SJSA1 (cell line): ENCODE measurements at places on chromosomes 12 and 14. TPM values are rescaled to one million over a fixed set of nuclear protein-coding genes. Genes with fewer than 3 reads are reported as not detected.
A peak's percentile ranks its signal among the peaks of the same experiment; 100 is the strongest.

IFNG-AS1 gene
- not detected in 2 replicates for total RNA-seq

GRCh38 chr12:63935361-63935760 is 90.9 kb downstream of the SRGAP1 start:
- no peak for DNase-seq

- DNase-seq = no peak
Measured at GRCh38 chr14:93054006-93054405, 61.7 kb downstream of the ITPK1 start.

- DNase-seq = peak; percentile 82
Measured at GRCh38 chr12:48199774-48200221, 3.3 kb downstream of the OR10AD1 start.

LMNTD1 gene
- 1.0 and 1.9 TPM in 2 replicates for total RNA-seq

MMP19 gene
- total RNA-seq = 9.8 and 14.5 TPM in 2 replicates

ETV6 gene
- 5.9 and 8.0 TPM in 2 replicates for total RNA-seq

- DNase-seq = no peak
Measured at GRCh38 chr14:61589691-61590581, 105.4 kb upstream of the HIF1A start.

PTCSC3 gene
- not detected in 2 replicates for total RNA-seq

GRCh38 chr12:132238884-132239283 is 90.5 kb downstream of the GALNT9 start:
- no peak for DNase-seq

DNA sequence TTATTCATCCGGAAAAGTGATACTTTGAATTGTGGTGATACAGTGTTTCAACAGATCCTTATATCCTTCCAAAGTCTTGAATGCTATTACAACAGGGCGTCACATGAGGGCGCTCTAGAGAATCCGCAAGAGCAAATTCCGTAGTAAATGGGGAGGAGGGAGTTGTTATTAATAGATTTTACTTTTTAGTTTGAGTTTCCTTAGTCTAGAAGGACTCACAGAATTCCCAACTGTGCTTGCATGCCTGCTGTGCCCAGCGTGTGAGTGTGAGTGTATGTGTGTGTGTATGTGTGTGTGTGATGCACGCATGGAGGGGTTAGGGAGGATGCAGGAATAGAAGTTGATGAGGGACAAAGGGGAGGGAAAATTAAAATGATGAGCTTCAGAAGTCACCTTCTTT is 375.3 kb downstream of the C12orf75 start:
- peak; percentile 52 for DNase-seq

GPD1 gene
- total RNA-seq = not detected in 2 replicates

DNA sequence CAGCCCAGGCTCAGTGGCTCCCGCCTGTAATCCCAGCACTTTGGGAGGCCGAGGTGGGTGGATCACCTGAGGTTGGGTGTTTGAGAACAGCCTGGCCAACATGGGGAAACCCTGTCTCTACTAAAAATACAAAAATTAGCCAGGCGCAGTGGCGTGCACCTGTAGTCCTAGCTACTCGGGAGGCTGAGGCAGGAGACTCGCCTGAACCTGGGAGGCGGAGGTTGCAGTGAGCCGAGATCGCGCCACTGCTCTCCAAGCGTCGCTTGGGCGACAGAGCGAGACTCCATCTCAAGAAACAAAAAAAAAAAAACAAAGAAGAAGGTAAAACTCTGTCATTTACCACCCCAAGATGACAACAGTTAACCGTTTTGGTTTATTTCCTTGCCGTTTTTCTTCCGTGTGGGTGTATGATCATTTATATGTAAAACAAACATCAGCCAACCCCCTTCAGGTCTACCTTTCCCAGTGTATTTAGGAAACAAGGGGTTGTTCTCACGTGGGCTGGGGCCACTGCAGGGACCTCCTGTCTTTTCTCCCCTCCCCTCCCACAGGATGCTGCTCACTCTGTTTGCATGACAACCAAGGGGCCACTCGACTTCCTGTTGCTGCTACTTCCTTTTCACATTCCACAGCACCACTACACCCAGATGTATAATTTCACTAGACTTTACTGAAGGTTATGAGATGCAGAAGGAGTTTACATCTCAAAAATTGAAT is 13.6 kb downstream of the TTC9 start:
- DNase-seq = no peak

- DNase-seq = no peak
Measured at GRCh38 chr14:36625436-36625835, 36.2 kb upstream of the PAX9 start.

DNA sequence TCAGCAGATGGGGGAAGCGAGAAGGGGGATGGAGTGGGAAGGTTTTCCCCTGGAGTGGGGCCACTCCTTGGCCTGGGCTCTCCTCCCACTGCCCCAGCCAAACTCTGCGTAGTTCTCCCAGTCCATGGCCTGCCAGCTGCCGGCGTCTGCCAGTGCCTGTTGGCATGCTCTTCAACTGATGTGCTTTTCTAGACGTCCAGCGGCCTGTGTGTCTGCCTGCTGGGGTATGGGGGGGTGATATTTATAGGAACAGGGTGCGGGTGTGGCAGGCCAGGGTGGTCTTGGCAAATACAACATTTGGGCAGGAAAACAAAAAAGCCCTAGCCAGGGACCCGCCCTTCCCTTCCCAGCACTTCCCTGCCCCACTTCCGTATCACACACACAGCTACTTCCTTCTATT is 786.3 kb upstream of the NOVA1 start:
- no peak for DNase-seq

CEP170B gene
- 5.9 and 9.3 TPM in 2 replicates for total RNA-seq

DNA sequence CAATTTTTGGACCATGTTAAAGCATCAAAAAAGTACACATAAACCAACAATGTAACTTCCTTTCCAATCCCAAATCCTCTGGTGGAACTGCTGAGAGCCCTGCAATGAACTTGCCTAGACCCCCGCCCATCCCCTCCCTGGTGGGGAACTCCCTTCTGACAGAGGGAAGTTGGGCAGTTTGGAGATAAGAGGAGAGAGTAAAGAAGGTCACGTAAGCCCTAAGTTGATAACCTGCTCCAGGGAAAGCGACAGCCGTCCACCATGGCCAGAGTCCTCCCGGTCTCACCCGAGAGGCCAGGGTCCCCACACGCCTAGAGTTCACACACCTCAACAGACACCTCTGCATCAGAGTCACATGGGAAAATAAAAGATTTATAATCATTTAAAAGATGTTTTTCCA is 138.7 kb downstream of the EGLN3 start:
- no peak for DNase-seq

- no peak for DNase-seq
Measured at GRCh38 chr14:77139540-77140358, 1.8 kb downstream of the ZDHHC22 start.

- no peak for DNase-seq
Measured at GRCh38 chr12:110007881-110008280, 8.7 kb downstream of the ANKRD13A start.

GRCh38 chr14:71863766-71864165 is 68.5 kb upstream of the RGS6 start:
- no peak for DNase-seq

VDR gene
- total RNA-seq = 1.4 and 2.5 TPM in 2 replicates

- no peak for DNase-seq
Measured at GRCh38 chr14:89661392-89661791, 244.4 kb upstream of the FOXN3 start.

DNA sequence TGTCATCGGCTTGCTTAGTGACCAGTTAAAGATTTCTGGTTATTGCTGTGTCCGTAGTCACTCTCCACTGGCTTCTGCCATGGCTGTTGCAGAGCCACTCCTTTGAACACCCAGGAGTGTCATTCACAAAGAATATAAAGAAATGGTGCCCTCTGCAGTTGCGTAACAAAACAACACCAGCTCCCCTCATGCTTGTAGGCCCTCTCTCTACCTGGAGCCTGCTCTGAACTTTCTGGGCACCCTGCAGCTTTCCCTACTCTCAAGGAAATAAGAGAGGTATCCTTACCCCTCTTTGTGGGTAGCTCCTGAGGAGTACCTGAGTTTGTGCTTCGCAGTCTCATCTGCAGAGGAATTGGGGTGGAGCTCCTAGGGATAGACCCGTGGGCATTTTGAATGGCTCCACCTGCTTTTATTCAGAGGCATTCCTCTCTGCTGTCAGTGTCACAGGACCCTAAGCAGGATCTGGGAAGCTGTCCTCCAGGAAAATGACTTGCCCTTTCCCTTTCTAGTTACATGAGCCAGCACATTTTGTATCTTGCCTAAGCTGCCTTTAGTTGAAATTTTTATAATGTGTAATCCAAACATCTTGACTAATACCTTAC is 97.2 kb upstream of the TMEM260 start:
- DNase-seq = no peak

GRCh38 chr12:111642681-111643426 is 42.9 kb downstream of the BRAP start:
- no peak for DNase-seq

DNA sequence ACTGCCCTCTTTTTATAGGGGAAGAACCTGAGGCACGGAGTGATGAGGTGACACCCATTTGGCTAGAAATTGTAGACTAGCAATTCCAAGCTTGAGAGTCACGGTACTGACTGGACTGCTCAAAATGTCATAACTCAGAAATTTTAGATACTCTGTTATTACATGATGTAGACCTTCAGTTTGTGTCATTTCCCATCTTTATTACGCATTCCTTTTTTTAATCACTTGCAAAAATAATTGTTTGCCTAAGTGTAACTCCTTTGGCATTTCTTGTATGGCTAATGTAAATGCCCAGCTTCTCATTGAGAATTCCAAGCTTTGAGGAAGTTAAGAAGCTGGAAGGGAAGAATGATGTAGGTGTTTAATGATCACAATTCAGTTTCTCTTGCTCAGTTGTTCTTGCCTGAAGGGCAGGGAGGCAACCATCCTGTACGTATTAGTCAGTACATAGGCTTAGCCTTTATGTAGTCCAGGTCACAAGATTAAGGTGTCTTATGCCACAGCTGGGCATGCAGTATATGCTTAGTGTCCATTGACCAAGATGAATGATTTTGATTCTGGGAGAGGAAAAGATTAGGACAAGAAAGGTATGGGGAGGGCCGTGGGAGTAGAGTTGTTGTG is 68.2 kb upstream of the EVL start:
- no peak for DNase-seq

DNA sequence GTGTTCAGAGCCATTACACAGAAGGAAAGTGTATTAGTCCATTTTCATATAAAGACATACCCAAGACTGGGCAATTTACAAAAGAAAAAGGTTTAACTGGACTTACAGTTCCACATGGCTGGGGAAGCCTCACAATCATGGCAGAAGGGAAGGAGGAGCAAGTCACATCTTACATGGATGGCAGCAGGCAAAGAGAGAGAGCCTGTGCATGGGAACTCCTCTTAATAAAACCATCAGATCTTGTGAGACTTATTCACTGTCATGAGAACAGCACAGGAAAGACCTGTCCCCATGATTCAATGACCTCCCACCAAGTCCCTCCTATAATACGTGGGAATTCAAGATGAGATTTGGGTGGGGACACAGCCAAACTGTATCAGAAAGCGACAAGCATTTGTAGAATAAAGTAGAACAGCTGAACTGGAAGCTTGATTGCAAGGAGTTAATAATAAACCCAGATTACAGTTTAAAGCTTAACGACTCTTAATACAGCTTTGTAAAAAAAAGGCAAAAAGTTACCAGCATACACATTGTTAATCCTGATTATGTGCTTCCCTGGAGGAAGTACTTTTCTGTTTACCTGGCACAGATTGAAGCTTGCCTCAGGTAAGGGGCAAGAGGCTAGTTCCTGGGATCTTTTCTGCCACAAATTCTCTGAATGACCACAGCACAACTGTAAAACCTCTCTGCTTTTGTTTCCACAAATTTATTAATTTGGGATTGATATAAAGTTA is 18.1 kb upstream of the STON2 start:
- DNase-seq = no peak

DNA sequence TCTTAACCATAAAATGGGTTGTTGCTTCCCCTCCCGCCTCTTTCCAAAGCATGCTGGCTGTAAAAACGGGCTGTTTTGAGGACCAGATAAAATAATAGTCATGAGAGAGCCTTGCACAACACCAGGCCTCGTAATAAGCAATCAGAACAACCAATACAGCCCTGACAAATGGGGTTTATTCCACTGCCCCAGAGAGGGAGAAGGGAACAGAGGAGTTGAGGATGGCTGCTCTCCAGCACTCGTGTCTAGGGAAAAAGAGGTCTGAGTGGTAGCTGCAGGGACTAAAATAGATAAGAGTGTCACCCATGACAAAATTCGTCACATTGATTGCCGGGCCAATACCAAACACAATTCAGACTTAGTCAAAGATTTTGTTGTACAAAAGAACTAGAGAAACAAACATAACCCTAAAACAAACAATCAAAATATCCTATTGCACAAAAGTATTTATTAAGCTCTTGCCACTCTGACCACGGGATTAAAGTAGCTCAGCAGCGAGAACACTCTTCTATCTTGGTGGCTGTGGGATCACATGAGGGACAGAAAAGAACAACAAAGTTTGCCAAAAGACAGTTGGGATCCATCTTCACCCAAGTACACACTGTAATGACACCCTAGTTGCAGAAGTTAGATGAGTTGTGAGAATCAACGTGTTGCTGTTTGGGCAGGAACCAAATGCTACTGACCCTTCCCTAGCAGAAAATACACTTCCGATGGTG is 188.0 kb downstream of the FOXN3 start:
- DNase-seq = no peak

- no peak for DNase-seq
Measured at GRCh38 chr14:93543766-93544165, 113.0 kb downstream of the UNC79 start.

TC2N gene
- total RNA-seq = 0.05 TPM in 1 of 2 replicates, not detected in the other

DNA sequence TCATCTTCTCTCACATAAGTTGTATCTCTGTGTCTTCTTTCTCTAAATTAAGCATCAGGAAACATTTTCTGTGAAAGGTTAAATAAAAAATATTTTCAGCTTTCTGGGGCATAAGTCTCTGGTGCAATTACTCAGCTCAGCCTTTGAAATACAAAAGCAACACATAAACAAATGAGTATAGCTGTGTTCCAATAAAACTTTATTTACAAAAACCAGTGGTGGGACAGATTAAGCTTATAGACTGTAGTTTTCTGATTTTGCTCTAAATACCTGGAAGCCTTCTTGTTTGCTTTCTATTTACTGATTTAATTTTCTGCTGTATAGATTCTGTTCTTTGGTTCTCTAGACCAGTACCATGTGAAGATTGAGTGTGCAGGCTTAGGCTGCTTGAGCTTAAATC is 655.1 kb downstream of the VRK1 start:
- no peak for DNase-seq

DNA sequence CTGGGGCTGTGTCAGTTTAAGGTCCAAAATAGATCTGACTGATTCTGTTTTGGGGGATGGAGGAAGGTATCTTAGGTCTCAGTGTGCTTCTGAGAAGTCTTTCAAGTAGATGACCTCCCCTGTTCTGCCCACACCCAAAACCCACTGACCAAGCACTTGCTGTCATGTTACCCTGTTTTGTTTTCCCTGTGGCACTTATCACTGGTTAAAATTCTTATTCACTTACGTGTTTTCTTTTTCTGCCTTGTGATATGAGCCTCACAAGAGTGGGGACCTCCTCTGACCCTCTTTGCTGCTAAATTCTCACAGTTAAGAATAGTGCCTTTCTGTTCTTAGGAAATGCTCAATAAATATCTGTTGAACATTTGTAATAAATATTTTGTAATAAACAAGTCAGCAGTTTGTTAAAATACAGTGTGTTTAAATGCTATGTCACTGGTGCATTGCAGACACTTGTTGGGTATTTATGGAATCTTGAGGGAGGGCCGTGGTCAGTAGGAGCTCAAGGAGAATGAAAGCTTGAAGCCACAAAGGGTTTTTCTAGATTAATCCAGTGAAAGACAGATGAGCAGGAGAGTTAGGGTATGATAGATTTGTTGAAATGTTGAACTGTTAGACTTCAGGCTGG is 20.9 kb downstream of the PLEKHA5 start:
- DNase-seq = peak; percentile 20

IKZF4 gene
- 0.34 and 1.1 TPM in 2 replicates for total RNA-seq
